ENCODE measurements at places on chromosomes 6 and 20.

DNA sequence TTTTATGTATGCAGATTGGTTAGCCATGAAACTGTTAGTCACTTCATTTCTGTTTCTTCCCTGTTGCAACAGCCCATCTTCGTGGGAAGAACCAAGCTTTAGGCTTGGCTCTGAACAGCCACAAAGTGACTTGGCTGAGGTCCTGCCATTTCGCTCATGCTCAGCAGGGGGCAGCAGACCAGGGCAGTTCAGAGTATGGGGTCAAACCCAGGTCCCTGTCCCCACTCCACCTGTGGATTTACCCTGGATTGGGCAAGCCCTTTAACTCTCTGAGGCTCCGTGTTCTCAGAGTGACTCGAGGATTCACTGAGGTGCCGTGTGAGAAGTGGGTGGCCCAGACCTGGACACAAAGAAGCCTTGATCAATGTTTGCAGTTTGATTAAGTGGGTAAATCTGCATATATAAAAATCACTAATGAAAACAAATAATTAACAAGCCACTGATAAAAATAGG is 19.8 kb upstream of the MAP1LC3A start:
- peak; percentile 62 for DNase-seq

DNA sequence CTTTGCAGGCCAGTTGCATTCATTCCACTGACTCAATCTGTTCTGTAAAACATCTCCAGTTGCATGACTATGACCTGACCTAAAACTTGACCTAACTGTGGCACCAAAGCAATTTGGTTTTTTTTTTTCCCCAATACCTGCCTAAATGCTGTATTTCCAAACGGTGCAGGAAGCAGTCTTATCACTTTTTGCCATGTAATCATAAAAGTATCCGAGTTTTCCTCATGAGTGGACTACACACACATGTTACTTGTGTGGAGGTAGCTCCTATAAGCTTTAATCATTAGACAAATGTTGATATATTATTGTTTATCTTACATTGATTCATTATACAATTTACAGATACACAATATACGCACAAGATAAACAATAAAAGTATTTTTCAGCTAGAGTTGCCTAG is 373.7 kb downstream of the BTBD3 start:
- no peak for DNase-seq

DNA sequence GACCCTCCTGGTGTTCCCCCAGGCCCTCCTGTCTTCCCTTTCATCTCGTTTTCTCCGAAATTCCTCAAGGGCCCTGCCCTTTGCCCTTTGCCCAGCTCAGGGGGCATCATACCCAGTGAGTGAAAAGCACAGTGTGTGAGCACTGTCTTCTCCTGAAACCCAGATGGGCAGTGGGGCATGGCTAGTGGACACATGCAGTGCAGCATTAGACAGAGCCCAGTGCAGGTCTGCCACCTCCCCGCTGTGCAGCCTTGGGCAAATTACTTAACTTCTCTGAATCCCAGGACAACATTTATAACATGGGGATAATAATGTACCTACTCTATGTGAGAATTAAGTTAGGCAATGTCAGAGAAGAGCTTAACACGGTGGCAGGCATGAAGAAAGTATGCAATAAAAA is 1.3 kb downstream of the PRND start:
- DNase-seq = no peak

DNA sequence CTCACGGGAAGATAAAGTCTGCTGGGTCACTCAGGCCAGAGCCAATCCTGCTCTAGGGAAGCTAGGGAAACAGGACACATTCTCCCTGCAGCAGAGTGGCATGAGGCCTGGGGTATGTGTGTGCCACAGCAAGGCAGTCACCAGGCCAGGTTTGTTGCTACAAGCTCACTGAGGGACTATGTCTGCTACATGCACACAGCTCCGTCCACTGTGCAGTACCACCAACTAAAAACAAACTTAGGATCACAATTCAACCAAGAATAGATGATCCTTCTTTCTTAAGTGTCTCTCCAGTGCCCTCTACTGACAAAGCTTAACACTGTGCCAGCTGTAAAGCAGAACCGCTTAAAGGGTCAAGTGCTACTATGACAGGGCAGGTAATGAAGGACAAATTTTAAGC is 192.5 kb downstream of the PTPRK start:
- DNase-seq = peak; percentile 30

- no peak for DNase-seq
These were observed 71.3 kb downstream of the HACE1 start for GRCh38 chr6:104788400-104788799.

- DNase-seq = no peak
These were observed 4.1 kb upstream of the VEGFA start for GRCh38 chr6:43765776-43766499.

- DNase-seq = no peak
These were observed 212.5 kb downstream of the RNGTT start for GRCh38 chr6:88750936-88751335.

DNA sequence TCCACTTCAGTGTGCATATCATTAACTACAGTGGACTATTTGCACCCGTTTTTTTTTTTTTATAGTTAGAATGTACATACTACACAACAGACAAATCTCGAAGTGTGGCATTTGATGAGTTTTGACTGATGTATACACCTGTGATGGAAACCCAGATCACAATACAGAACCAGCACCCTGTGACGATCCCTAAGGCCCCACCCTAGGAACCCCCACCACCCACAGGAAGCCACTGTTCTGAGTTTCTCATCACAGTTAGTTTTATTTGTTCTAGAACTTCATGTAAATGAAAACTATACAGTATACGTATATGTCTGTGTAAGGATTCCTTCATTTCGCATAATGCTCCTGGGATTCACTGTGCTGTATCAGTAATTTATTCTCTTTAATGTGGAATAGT is 102.8 kb downstream of the IRF4 start:
- no peak for DNase-seq

DNA sequence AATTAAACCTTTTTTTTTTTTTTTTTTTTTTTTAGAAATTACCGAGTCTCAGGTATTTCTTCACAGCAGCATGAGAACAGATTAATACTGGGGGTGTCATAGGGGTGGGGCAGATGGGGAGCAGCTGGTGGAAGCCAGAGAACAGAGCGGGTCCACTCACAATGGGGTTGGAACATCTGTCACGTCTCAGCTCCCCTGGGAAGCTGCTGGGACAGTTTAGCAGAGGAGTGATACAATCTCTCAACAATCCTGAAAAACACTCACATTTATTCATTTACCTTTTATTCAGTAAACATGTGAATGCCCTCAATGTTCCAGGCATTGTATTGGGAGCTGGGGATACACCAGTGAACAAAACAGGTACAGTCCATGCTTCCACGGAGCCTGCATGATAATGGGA is 162.2 kb downstream of the SMOC2 start:
- peak; percentile 35 for DNase-seq

- DNase-seq = no peak
These were observed 67.2 kb upstream of the TBC1D7 start for GRCh38 chr6:13395272-13396237.

GRCh38 chr20:45495501-45495941 is 19.9 kb downstream of the SPINT3 start:
- no peak for DNase-seq

All from SK-N-DZ (cell line).